ENCODE measurements at places on chromosomes 7 and 10.

- no peak for DNase-seq
These were observed 1.4 kb downstream of the PTF1A start for GRCh38 chr10:23193435-23194074.

GRCh38 chr7:143934526-143935325, at the start of gene OR2F2:
TSS of gene OR2F2 (plus strand) at chr7:143935233. CDS start at chr7:143935233, 0 bp downstream.
- no peak for DNase-seq

DNA sequence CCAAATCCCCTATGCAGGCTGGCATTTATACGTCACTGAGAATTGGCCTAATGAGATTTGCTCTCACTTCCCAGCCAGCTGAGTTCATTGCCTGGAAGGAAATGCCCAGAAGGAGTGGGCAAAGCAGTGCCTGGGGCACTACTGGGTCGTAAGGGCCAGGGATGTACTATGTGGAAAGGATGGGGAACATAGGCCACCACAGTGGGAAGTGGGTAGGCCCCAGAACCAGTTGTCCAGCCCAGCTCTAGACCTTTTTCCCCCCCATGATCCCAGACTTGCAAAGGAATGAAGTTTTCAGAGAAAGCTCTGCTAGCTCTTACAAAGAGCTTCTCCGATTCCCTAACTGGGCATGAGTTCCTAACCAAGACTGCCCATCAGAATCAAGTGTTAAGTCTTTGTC, 13.9 kb downstream of the TRPV5 start:
- no peak for DNase-seq

- no peak for DNase-seq
These were observed 194.8 kb downstream of the MAD1L1 start for GRCh38 chr7:2037808-2038522.

DNA sequence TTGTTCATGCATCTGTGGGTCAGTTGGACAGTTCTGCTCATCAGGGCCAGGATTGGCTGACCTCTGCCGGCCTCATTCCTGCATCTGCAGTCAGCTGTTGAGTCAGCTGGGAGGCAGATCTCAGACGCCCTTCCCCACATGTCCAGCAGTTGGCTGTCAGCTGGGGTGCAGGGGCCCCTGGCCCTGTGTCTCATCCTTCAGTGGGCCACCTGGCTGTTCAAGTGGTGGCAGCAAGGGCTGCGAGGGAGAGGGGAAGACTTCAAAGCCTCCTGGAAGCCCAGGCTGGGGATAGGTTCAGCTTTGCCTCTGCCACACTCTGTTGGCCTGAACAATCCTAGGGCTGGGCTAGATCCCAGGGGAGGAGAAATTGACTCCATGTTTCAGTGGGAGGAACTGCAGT, 33.2 kb downstream of the TACR2 start:
- no peak for DNase-seq

DNA sequence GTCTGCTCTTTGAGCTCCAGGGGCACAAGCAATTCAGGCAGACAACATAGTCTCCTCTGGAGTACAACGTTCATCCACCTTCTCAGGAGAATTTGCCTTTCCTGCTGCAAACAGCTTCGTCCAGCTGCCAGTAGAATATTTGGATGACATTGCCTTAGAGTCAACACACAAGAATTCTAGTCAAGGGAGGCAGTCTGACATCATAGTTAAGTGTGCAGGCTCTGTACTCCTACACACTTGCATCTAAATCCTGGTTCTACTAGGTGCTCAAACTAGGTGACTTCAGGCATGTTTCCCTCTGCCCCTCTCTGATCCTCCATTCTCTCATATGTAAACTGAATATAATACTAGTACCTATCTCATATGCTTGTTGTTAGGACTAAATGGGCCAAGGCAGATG, 314.8 kb downstream of the HPSE2 start:
- no peak for DNase-seq
